Neural progenitor cell (in vitro differentiated cells): ENCODE measurements at places on chromosomes 3 and 15.

- no peak for DNase-seq
Measured at GRCh38 chr15:49620199-49620598, 419 bp downstream of the FAM227B start.

GRCh38 chr3:183262875-183263378, 9.9 kb downstream of the B3GNT5 start:
- no peak for DNase-seq

DNA sequence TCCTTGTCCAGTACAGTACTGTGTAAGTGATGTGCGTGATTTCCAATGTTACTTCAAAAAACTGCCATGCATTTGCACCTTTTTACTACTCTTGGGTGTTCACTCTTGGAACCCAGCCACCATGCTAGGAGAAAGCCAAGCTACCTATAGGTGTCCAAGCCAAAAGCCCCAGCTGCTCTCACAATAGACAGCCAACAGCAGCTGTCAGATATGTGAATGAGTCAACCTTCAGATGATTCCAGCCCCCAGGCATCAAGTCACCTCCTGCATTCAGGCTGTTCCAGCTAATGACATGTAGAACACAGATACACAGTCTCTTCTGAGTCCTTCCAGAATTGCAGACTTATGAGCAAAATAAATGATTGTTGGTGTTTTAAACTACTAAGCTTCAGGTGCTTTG, 417.7 kb upstream of the TGFBR2 start:
- DNase-seq, result no peak

DNA sequence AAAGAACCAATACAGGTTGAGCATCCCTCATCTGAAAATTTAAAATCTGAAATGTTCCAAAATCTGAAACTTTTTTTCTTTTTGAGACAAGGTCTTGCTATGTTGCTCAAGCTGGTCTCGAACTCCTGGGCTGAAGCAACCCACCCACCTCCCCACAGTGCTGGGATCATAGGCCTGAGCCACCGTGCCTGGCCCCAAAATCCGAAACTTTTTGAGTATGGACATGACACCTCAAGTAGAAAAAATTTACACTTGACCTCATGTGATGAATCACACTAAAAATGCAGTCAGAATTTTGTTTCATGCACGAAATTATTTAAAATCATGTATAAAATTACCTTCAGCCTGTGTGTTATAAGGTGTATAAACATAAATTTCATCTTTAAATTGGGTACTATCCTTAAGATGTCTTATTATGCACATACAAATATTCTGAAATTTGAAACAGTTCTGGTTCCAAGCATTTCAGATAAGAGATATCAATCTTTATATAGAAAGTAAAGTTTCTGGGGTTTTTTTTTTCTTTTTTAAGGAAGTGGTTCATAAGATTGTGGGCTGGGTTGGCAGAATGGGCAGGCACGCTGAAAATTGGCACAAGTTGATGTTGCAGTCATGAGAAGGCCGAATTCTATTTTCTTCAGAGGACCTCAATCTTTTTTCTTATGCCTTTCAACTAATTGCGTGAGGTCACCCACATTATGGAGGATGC, 72.5 kb downstream of the SPRED1 start:
- no peak for DNase-seq

DNA sequence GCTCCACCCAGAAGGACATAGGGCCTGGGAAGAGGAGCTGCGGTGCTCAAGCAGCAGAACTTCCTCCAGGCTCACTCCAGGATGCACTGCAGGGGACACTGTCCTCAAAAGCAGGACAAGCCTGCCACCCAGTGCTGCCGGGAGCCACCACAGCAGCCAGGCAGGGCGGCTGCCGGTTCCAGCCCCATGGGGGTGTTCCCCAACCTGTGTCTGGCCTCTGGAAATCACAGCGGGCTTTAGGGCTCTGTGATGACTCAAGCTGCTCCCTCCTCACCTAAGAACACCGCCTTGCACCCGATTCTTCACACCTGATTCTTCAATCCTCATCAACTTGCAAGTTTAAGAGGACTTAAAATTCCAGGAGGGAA, 71.9 kb upstream of the SLC6A11 start:
- peak; percentile 46 for DNase-seq

- DNase-seq, result peak; percentile 82
Measured at GRCh38 chr15:68252925-68253534, 23.5 kb upstream of the CLN6 start.

GRCh38 chr15:69807721-69808120, 290.0 kb downstream of the TLE3 start:
- no peak for DNase-seq

GRCh38 chr15:39142500-39142899, 438.4 kb upstream of the THBS1 start:
- DNase-seq, result no peak

DNA sequence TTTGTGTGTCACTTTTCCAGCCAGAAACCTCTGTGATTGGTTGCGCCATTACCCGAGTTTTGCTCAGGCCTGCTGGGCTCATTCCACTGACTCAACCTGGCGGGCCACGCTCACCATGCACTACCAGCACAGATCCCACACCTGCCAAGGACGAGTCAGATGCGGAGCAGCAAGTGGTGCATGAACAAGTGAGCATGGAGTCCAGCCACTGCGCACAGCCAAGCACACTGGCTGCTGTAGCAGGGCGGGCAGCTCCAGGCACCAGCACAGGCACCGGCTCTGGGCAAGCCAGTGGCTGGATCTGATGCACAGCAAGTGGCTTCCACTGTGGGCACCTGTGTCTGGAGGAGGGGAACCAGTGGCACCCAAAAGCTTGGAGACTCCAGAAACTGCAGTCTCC, 110.4 kb downstream of the CBLB start:
- no peak for DNase-seq

DNA sequence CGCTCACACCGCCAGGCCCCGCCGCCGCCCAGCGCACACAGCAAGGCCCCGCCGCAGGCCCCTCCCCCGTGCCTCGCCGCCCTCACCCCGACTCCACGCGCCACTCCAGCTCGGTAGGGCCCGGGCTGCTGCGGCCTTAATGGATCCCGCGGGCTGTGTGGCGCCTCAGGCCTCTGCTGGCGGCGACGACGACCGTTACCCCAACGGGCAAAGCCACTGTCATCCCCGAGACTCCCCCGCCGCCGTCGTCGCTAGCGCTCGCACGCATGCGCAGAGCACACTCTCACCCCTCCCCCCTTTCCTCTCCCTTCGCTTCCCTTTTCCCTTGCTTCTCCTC, at the start of gene MSL2:
Gene MSL2 (minus strand): TSS at position 272 of the 337 bp plus-strand sequence. CDS start 1,222 bp downstream, outside the sequence.
- no peak for DNase-seq

GRCh38 chr15:73684581-73685455, 635 bp downstream of the CD276 start:
- DNase-seq, result peak; percentile 71

DNA sequence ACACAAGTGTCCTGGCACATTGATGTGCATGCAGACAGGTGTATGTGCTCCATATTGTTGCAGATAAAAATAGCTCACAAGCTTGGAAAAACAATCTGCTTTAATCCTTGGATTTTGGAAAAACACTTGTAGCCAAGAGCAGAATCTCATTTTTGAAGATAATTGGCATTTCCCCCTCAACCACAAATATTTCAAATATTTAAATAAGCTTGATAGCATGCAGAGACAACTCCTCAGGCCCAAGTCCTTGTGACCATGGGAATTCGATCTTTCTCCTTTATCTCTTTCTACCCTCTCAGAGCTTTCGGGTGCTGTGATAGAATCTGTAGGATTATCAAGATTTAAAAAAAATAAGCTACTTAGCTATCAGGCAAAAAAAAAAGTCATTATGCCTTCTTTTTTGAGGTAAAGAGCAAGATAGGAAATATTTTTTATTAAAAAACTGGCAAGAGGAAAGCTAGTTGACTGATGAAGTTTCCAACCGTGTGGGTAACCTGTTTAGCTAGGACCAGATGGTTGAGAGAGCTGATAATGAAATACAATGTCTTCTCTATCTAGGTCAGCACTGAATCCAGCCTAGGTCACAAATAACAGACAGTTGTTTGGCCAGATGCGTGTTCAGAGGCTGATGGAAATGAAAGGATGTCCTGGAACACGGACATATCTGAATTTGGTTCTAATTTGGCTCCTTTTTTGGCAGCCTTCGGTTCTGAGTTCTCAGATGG, 54.9 kb upstream of the SNRK start:
- no peak for DNase-seq

DNA sequence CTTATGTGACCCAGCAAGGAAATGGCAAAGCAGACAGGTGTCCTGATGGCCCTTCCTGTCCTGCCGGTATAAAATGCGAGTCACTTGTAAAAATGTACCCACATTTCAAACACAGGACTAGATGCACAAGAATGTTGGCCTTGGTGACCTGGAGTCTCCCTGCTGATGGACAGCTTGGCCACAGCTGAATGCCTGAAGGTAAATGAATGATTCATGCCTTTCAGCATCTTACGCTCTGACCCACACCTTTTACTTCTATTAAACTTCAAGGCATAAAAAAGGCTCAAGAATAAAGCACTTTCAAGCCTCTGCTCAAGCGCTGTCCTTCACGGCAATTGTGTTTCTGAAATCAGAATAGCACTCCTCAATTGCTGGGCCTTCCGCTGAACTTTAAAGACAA, 228.0 kb upstream of the SLCO3A1 start:
- DNase-seq, result peak; percentile 23

- peak; percentile 97 for DNase-seq
Measured at GRCh38 chr3:8501371-8502131, at the start of gene LMCD1. Gene LMCD1, plus strand, starts transcription at chr3:8501823. Its CDS starts 116 bp downstream, at chr3:8501939.

GRCh38 chr15:55383687-55384086, 24.5 kb downstream of the CCPG1 start:
- DNase-seq, result no peak

DNA sequence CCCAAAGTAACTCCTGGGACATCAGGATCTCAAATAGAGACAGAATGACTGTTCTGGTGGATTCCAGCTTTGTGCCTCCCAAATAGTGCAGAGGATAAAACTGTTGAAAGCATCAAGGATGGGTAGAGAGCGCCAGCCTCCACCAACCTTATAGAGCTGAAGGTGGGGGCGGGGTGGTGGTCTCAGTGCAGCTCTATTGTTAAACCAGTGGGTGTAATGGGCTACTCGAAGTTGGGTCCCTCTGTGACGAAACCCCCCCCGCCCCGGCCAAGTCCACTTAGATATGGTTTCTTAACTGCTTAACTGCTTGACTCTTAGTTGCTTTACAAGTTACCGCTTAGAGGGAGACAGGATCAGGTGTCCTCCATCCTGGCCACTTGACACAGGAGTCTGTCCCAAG, 22.7 kb downstream of the DHX30 start:
- no peak for DNase-seq

DNA sequence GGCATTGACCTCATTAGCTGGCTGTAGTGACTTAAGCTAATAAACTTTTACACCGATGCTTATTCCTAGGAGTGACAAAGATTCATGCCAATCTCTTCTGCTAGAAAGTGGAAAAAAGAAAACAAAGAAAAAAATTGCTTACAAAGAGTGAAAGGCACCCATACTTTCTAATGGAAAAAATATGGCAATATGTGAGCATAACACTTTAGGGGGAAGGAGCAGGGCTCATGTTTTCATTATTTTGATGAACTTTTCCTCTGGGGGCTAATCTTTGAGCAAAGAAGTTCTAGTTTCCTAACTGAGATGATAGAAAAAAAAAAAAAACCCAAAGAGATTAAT, 94.8 kb upstream of the THRB start:
- DNase-seq, result no peak

DNA sequence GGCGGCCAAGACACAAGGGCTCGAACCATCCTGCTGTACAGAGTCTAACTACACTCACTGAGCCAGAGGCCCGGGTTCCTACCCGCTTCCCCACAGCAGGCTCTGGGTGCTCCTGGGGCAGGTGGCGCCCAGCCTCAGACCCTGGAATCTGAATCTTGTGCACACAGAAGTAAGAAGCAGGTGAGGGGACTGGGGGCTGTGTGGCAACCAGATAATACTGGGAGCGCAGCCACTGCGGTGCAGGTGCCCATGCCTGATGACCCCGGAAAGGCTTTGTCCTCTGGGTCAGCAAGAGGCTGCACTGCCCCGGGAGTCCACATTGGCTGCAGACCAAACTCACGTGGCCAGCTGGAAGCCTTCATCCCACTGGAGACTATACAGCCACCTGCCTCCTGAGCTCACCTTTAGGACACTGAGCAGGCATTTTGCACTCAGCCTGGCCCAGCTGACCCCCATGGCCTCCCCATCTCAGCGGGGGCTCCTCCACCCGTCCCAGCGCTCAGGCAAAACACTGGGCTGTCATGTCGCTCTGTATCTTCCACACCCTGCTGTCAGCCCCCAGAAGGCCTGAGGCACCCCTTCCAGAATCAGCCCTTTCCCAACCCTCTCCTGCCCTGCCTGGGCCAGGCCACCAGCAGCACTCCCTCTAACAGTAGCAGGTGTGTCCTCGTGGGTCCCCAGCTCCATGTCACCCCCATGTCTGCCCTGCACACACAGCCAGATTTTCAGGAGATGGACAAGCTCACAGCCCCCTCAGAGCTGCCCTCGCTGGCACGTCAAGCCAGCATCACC, 101.0 kb upstream of the IQSEC1 start:
- no peak for DNase-seq

GRCh38 chr3:142355692-142356091, 92.1 kb downstream of the XRN1 start:
- DNase-seq, result no peak

GRCh38 chr15:39850436-39850835, 67.8 kb upstream of the FSIP1 start:
- DNase-seq, result no peak

DNA sequence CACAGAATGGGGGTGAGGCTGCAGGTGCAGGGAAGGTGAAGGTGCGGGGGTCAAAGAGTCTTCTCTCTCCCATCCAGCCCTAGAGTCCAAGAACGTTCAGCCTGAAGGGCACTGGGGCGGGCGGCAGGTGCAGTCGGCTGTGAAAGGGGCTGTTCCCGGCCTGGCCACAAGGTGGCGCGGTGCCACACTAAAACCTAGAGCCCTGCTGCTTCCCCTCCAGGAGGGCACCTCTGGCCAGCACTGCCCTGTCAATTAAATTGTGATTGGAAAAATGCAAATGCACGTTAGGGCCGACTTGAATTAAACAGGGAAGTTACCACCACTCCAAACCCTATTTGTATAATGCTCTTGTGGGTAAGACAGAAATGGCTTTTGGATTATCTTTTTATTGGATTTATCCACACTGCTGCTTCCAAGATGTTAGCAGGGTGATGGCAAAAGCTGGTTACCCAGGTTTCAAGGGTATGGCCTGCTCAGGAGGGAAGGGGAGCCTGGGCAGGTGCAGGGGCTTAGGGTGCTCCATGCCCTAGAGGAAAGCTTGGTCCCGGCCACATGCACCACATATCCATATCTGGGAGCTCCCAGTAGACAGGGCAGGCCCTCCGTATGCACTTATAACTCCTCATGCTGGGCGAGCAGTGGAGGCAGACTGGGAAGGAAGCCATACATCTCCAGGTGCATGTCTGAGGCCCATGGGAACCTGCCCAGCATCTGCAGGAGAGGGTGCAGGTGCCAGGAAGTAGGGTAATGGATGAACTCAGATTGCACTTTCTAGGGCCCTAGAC, 119.8 kb downstream of the ADCY5 start:
- peak; percentile 84 for DNase-seq

DNA sequence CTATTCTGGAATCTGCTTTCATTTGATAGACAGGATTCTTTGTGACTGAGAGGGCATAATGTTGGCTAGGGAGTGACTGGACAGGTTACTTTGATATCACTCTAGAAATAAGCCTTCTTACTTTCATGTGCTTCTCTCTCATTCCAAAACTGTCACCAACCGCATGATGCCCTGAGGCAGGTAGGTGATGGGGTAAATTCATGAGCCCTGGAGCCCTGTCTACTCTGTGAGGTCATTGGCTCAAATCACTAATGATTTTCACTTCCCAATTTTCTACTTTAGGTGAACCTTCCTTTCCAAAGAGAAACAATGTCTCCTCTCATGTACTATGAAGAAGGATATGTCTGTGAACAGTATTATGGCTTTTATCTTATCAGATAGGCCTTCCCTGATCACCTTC, 596.7 kb downstream of the TUSC7 start:
- DNase-seq, result no peak
